ENCODE measurements at places on chromosomes 7 and 10.

GRCh38 chr10:92124616-92125143 is 166.2 kb downstream of the CPEB3 start:
- no peak for DNase-seq

GRCh38 chr10:82661701-82662100 is 786.7 kb downstream of the NRG3 start:
- DNase-seq = no peak

DNA sequence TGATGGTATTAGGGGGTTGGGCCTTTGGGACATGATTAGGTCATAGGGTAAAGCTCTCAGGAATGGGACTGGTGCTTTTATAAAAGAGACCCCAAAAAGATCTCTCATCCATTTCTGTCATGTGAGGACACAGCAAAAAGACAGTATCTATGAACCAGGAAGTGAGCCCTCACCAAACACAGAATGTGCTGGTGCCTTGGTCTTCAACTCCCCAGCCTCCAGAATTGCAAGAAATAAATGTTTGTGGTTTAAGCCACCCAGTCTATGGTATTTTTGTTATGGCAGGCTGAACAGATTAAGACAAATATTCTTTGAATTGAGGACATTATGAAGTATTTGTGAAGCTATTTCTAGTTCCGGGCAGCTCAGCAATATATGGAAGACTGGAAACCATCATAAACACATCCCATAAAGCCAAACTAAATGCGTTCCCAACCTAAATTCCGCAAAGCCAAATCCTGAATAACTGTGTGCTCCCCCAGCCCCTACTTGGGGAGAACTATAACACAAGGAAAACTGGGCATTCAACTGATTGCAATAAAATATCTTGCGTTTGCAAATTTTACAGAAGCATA is 153.7 kb downstream of the GALNT17 start:
- DNase-seq = no peak

DNA sequence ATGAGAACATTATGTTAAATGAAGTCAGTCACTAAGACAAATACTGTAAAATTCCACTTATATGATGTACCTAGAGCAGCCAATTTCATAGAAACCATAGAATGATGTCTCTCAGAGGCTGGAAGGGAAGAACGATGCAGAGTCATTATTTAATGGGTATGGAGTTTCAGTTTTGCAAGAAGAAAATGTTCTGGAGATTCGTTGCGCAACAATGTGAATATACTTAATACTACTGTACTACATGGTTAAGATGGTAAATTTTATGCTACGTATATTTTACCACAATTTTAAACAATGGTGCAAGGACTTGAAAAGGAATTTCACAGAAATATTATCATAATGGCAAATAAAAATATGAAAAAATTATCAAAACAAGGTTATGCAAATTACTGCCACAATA is 972.6 kb downstream of the KCNMA1 start:
- DNase-seq = no peak

- no peak for DNase-seq
These were observed 198.3 kb downstream of the RPS24 start for GRCh38 chr10:78231939-78232338.

- no peak for DNase-seq
These were observed 79.7 kb upstream of the MACROH2A2 start for GRCh38 chr10:69972981-69973397.

DNA sequence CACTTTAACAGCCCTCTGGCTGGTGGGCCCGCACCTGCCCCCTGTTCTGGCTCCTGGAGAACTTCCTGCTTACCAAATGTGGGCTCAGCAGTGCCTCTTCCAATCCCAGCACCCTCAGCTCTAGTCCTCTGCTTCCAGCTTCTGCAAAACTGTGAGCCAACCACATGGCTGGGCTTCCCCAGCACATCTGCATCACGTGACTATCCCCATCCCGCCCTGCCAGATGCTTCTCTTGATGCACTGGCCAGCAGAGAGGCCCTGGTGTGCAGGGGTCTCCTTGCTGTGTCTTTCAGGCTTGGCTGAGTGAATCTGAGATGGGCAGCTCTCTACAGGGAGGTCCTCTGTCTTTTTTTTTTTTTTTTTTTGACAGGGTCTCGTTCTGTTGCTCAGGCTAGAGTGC is 43.8 kb upstream of the DMBT1 start:
- no peak for DNase-seq

- DNase-seq = peak; percentile 5
These were observed 731.8 kb downstream of the PHTF2 start for GRCh38 chr7:78530351-78530750.

DNA sequence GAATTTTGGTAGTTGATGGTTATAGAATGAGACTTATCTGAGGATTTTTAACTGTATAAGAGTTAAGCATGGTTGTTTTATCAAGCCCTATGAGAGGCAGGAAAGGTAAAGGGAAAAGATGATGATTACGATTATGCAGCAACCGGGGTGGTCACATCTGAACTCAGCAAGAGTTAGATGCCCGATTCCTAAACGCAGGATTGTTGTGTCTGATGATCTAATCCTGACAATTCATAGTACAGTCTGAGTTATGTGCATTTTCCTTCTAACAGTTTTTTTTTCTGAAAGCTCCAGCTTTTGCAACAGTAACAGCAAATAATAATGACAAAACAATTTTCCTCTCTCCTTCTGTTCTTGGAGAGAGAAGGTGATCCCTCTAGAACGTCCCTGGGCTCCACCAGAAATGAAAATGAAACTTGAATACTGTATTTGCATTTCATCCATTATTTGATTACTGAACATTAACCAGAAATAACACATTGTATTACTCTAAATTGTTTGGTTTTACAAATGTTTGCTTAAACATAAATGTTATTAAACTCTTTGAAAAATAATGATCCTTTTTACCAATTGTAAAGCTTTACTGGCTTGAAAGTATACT is 176.5 kb upstream of the CCDC6 start:
- no peak for DNase-seq

GRCh38 chr7:35630024-35630972 is 64.6 kb downstream of the HERPUD2 start:
- DNase-seq = no peak

GRCh38 chr7:120059641-120060040 is 213.3 kb upstream of the KCND2 start:
- DNase-seq = no peak

- DNase-seq = no peak
These were observed 191.2 kb upstream of the PHYHIPL start for GRCh38 chr10:58985216-58985615.

DNA sequence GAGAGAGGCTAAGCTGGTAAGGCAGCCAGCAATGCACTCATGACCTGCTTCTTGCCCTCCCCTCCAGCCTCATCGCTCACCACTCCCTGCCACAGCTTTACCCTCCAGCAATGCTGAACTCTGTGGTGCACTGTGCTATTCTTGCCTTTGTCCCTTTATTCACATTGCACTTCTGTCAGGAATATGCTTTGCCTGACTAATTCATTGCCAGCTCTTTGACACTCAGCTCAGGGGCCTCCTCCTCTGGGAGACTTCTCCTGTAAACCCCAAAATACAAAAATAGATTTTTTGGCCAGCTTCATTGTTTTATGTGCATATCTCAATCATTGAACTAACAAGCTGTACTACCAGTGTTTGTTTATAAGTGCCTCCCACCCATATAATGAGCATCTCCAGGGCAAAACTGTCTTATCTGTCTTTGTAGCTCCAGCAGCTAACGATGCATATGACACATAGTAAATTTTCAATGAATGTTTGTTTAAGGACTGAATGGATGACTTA is 8.2 kb downstream of the CNNM1 start:
- no peak for DNase-seq

DNA sequence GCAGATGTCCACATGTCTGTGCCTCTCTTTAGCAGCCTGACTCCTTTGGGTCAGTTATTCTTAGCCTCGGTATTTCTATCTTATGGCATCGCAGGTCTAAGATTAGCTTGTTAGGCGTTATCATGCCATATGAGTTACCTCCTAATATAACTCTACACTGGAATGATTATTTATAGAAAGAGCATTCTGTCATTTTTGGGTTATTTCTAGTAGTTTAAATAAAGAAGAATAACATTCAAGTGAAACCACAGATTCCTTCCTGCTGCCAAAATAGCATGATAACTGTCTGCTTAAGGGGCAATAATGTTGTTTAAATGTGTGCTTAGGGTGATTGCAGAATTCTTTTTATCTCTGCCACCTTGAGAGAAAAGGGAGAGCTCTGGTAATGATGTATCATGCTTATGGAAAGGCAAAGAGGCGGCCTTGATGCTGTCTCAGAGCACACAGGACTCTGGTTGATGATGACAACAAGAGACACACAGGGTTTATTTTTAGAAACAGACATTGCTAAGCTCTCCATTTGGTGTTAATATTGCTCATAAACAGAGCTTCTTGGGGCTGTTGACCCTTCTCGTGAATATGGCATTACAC is 10.4 kb downstream of the HDAC9 start:
- no peak for DNase-seq

DNA sequence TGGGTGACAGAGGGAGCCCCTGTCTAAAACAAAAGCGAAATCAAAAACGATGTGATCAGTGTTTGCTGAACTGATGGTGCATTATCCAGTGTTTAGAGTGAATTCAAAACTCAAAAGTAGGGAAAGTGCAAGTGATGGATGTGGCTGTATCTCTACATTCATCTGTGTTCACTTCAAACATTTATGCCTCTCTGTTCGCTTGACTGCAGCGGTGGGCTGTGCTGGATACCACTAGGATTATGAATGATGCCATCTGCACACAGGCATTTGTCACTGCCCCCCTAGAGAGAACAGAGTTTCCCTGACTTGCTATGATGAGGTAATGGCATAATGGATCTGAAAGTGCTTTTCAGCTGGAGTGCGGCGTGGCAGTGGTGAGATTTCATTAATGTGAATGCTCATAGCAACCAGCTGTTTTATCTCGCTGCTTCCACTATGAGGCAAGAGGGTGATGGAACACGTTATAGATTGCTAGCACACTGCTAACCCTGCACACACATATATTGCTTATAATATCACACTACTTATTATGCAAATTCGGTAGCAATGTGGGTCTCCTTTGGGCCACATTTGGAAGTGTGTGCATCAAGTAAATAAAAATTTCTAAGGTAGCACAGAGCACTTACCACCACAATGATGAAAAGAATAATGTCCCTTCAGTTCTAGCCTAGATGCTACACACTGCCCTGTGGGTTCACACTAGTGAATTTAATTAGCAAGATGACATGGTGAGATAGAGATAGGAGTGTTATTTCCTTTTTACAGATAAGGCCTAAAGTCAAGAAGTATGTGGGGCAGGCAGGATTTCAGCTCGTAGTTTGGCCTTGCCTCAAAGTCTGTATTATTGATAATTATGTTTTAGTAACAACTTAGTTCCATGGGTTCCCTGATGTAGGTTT is 164.7 kb downstream of the CAMK1D start:
- DNase-seq = no peak

GRCh38 chr10:18483516-18484186 is 167.7 kb downstream of the NSUN6 start:
- DNase-seq = no peak

DNA sequence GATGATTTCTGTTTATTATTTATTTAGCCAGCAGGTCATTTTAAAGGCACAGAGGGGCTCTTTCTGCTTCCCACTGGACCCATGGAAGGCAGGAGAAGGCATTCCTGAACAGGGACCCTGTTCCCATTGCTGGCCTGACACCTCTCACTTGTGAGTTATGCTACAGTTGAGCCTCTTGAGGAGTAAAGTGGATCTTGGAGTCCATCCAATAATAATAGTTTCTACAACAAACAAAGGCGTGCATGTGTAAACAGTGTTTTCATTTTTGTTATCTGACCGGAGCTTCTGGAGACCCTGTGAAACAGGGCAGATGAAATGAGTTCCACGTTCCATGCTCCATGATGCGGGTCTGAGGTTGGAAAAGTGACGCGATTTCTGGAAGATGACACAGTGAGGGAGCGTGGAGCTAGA is 127.3 kb upstream of the HABP2 start:
- DNase-seq = no peak

DNA sequence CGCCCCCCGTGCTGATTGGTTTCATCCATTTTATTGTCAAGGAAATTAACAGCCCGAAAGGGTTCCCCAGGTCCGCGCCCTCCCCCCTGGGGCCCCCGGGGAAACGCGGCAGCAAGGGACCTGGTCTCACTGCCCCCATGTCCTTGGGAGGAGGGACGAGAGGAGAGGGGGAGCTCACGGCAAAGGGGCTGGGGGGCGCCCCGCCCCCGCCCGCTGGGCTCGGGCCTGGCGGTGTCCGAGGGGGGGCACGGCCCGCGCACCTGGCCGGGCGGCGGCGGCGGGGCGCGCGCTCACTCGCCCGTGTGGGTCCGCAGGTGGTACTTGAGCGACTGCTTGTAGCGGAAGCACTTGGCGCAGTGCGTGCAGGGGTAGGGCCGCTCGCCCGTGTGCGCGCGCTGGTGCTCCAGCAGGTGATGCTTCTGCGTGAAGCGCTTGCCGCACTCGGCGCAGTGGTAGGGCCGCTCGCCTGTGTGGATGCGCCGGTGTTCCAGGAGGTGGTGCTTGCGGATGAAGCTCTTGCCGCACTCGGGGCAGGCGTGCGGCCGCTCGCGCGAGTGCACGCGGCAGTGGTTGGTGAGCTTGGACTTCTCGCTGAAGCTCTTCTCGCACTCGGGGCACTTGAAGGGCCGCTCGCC is 29.3 kb downstream of the ZNF777 start:
- DNase-seq = no peak

All from HTR-8/SVneo (cell line).